ENCODE measurements at places on chromosomes 5 and 9.

DNA sequence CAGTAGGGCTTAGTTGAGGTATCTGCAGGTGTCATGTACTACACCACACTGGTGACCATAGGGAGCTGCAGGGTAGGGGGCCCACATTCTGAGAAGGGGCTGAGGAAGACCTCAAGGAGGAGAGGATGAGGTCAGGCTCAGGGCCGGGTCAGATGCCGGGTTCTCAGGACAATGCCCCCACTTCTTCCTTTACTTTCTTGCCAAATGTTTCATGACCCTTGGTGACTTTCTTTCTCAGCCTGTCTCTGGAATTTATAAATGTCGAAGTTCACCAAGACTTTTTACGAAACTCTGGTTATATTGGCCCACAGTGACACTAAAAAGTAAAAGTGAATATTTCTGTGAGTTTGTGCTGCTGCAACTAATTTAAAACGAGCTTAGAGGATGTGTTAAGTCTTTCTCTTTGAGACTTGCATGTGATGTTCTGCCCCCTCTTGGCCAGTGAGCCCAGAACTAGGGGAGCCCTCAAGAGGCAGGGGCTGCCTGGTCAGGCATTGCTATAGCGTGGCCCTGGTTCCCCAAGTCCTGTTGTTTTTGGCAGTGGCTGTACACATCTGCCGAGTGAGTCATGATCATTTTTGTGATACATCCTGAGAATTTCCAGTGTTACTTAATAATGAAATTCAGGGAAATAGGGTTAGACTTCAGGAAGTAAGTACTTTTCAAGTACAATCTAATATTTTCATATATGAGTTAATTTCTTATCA, 11.2 kb downstream of the ACO1 start:
- H3K36me3 ChIP-seq, result peaks cover 2% of the 10 kb centered on the region
- no peak overlapping the region for H3K4me3 ChIP-seq
- H3K27me3 ChIP-seq, result no peaks in the 10 kb centered on the region

DNA sequence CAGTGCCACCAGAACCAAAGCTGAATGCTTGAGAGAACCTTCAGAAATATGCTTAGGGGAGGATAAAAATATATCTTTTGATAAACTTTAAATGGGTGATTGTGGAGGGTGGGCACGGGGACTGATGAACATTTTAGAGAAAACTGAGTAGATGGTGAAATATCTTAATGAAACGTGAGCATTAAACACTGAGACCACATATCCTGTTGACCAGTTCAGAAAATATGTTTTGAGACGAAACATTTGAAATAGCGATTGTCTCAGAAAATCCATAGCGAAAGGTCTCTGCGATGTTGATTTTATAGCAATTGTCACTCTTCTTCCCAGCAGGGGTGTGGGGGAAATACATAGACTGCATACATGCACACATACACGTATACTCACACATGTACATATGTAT, 231.0 kb downstream of the ESM1 start:
- no peaks in the 10 kb centered on the region for H3K27me3 ChIP-seq
- no peak for DNase-seq
- no peak overlapping the region for H3K4me3 ChIP-seq
- H3K4me1 ChIP-seq, result peaks cover 28% of the 10 kb centered on the region
- no peak overlapping the region for H3K27ac ChIP-seq

DNA sequence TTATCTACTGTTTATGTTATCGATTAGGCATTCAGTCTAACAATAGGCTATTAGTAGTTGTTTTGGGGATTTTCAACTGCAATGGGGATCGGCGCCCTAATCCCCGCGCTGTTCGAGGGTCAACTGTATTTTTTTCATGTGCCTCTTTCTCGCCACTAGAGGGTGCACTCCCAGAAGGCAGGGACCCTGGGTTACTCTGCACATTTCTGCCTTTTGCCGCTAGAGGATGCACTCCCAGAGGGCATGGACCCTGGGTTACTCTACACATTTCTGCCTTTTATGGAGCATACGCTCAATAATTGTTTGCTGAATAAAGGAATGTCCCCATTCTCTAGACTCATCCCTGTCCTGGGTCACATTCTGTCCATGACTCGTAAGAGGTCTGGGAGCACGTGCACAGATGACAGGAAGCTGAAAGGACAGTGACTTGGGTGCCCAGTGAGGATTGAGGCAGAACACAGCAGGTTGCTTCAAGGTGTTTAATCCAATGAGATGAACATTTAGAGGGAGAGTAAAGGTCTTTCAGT, 27.9 kb upstream of the RECK start:
- peaks cover 6% of the 10 kb centered on the region for H3K4me1 ChIP-seq
- H3K4me3 ChIP-seq, result no peak overlapping the region
- no peak overlapping the region for H3K27ac ChIP-seq
- H3K27me3 ChIP-seq, result peaks cover 53% of the 10 kb centered on the region
- DNase-seq, result peak; percentile 67
- no peaks in the 10 kb centered on the region for H3K36me3 ChIP-seq

- H3K36me3 ChIP-seq, result peaks cover 22% of the 10 kb centered on the region
- H3K27me3 ChIP-seq, result no peaks in the 10 kb centered on the region
- H3K27ac ChIP-seq, result peak overlapping the region; percentile 92
- peaks cover 60% of the 10 kb centered on the region for H3K4me1 ChIP-seq
- peak; percentile 52 for DNase-seq
Observed at GRCh38 chr5:55037046-55037771, 13.2 kb downstream of the GZMK start.

- H3K4me1 ChIP-seq, result peaks cover 19% of the 10 kb centered on the region
- peaks cover 57% of the 10 kb centered on the region for H3K36me3 ChIP-seq
- no peak overlapping the region for H3K4me3 ChIP-seq
- H3K27ac ChIP-seq, result peak overlapping the region; percentile 41
Observed at GRCh38 chr5:41921874-41922273, 3.2 kb upstream of the FBXO4 start.

DNA sequence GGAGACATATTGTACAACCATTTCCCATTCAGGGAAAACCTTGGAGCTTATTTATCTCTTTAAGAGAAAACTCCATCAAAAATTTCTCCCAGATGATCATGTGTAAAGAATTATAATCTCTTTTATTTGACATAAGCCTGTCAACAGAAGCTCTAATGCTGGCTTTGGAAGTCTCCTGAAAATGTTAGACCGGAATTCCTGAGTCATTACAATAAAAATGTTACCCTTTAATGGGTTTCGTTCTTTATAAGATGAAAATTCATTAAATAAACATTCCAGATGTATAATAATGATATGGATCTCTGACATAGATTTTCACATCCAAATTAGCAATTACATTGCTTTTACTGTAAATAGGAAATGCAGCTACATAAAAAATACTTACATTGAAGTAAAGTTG, 1036.4 kb downstream of the EFNA5 start:
- no peak overlapping the region for H3K4me3 ChIP-seq
- H3K4me1 ChIP-seq, result no peaks in the 10 kb centered on the region
- no peaks in the 10 kb centered on the region for H3K27me3 ChIP-seq
- H3K36me3 ChIP-seq, result no peaks in the 10 kb centered on the region

GRCh38 chr9:107983181-107983603, 493.6 kb upstream of the KLF4 start:
- DNase-seq, result no peak
- no peak overlapping the region for H3K4me3 ChIP-seq
- no peaks in the 10 kb centered on the region for H3K4me1 ChIP-seq

- peak overlapping the region; percentile 71 for H3K27ac ChIP-seq
- H3K27me3 ChIP-seq, result no peaks in the 10 kb centered on the region
- peaks cover 8% of the 10 kb centered on the region for H3K36me3 ChIP-seq
- H3K4me3 ChIP-seq, result no peak overlapping the region
Observed at GRCh38 chr9:92735636-92736562, 28.7 kb downstream of the BICD2 start.

All from effector memory CD8-positive, alpha-beta T cell (primary cell).